Endothelial cell of umbilical vein (primary cell): ENCODE measurements at places on chromosomes 4 and X.

DNA sequence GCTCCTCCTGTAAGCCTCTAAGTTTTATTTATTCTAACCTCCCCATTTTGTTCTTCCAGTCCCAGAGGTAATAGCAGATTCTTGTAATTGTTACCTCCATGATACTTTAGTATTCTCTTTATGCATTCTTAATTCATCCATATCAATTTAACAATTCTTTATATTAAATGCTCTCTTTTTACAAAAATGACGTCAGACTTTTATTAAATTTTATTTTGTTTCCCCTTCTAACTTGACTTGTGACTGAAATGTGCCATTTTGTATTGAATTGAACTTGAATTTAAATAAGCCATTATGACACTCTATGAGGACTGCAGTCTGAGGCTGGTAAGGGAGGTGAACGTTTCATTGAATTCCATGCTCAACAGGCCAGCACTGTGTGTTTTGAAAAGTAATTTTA is 60.0 kb upstream of the NUDT10 start:
- no peaks in the 10 kb centered on the region for H3K27me3 ChIP-seq
- no peaks in the 10 kb centered on the region for H3K36me3 ChIP-seq
- H3K4me1 ChIP-seq, result no peaks in the 10 kb centered on the region
- no peak overlapping the region for H3K27ac ChIP-seq
- no peak overlapping the region for H3K4me3 ChIP-seq

- H3K27ac ChIP-seq, result no peak overlapping the region
- H3K4me3 ChIP-seq, result no peak overlapping the region
- no peak for DNase-seq
- no peaks in the 10 kb centered on the region for H3K4me1 ChIP-seq
- no peaks in the 10 kb centered on the region for H3K27me3 ChIP-seq
Observed at GRCh38 chrX:37487271-37487670, 84.2 kb upstream of the LANCL3 start.

DNA sequence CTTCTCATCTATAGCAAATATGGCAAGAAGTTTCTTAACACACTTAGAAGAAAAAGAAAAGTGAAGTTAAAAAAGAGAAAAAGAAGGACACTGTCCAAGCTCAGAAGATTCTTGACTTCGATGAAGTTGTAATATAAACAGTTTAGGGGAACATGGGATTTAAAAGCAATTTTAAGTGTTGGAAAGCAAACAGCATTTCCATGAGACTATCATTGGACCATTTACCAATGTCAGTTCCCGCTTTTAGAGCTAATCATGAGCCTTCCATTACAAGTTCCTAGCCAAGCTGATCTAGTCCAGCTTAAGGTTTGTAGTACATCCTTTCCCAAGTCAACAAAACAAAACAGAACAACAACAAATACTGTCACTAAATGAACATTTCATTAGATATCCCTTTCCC is 45.1 kb upstream of the FGF2 start:
- no peak overlapping the region for H3K27ac ChIP-seq
- no peak for DNase-seq
- peaks cover 20% of the 10 kb centered on the region for H3K4me1 ChIP-seq
- no peaks in the 10 kb centered on the region for H3K36me3 ChIP-seq

- no peaks in the 10 kb centered on the region for H3K36me3 ChIP-seq
- no peak for DNase-seq
- no peak overlapping the region for H3K4me3 ChIP-seq
- no peak overlapping the region for H3K27ac ChIP-seq
- H3K27me3 ChIP-seq, result no peaks in the 10 kb centered on the region
- H3K4me1 ChIP-seq, result no peaks in the 10 kb centered on the region
Observed at GRCh38 chrX:52353838-52354237, 15.0 kb upstream of the XAGE2 start.

DNA sequence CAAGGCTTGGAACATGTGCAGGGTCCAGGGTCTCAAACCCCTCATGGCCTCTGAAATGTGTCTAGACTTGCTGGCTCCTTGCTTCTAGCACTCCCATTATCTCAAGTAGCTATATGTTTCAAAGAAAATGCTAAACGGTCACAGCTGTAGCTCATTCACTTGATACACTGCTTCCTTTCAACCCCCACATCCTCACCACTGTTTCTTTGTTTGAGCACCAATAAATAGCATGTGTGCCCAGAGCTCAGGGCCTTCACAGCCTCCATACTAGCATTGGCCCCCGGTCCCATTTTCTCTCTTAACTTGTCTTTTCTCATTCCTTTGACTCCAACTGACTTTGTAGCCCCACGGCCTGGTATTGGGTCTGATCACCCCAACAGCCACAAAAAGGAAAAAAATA is 801.8 kb downstream of the STIM2 start:
- H3K4me3 ChIP-seq, result no peak overlapping the region
- no peak for DNase-seq
- H3K36me3 ChIP-seq, result no peaks in the 10 kb centered on the region
- no peaks in the 10 kb centered on the region for H3K27me3 ChIP-seq
- H3K27ac ChIP-seq, result no peak overlapping the region

GRCh38 chr4:8247047-8247930 is 22.3 kb upstream of the HTRA3 start:
- no peaks in the 10 kb centered on the region for H3K4me1 ChIP-seq
- no peak overlapping the region for H3K4me3 ChIP-seq
- no peaks in the 10 kb centered on the region for H3K27me3 ChIP-seq
- no peak overlapping the region for H3K27ac ChIP-seq

GRCh38 chr4:141220691-141221659 is at the start of gene ZNF330:
Gene ZNF330 (plus strand): TSS chr4:141220895. CDS start chr4:141222372, 1,477 bp downstream.
- peak within 1 kb of the TSS; percentile 92 for H3K4me3 ChIP-seq
- peaks cover 10% of the 10 kb centered on the region for H3K4me1 ChIP-seq
- H3K27me3 ChIP-seq, result no peaks in the 10 kb centered on the region
- peak; percentile 93 for DNase-seq

- no peaks in the 10 kb centered on the region for H3K27me3 ChIP-seq
- no peak overlapping the region for H3K27ac ChIP-seq
- H3K36me3 ChIP-seq, result peaks cover 21% of the 10 kb centered on the region
- no peak overlapping the region for H3K4me3 ChIP-seq
- DNase-seq, result no peak
Observed at GRCh38 chr4:163515198-163515597, 20.7 kb downstream of the TMA16 start.

- H3K4me3 ChIP-seq, result no peak within 1 kb of the TSS
- no peaks in the 10 kb centered on the region for H3K36me3 ChIP-seq
- H3K4me1 ChIP-seq, result no peaks in the 10 kb centered on the region
- DNase-seq, result no peak
- H3K27me3 ChIP-seq, result no peaks in the 10 kb centered on the region
Observed at GRCh38 chrX:105220636-105221035, at the start of gene TEX13A. Gene TEX13A (minus strand): TSS chrX:105220694. CDS start chrX:105220397, 297 bp downstream.

- no peaks in the 10 kb centered on the region for H3K36me3 ChIP-seq
- H3K27ac ChIP-seq, result no peak overlapping the region
- no peak overlapping the region for H3K4me3 ChIP-seq
- H3K4me1 ChIP-seq, result no peaks in the 10 kb centered on the region
- no peaks in the 10 kb centered on the region for H3K27me3 ChIP-seq
Observed at GRCh38 chr4:131370846-131371245, 1778.2 kb upstream of the PCDH10 start.

- H3K36me3 ChIP-seq, result no peaks in the 10 kb centered on the region
- no peaks in the 10 kb centered on the region for H3K27me3 ChIP-seq
- H3K4me3 ChIP-seq, result no peak overlapping the region
- DNase-seq, result no peak
Observed at GRCh38 chrX:73127700-73128241, 48.5 kb upstream of the PABPC1L2A start.

- DNase-seq, result no peak
- H3K27me3 ChIP-seq, result no peaks in the 10 kb centered on the region
- no peak overlapping the region for H3K27ac ChIP-seq
- H3K4me1 ChIP-seq, result peaks cover 4% of the 10 kb centered on the region
- H3K4me3 ChIP-seq, result no peak overlapping the region
Observed at GRCh38 chr4:40199999-40200874, 3.4 kb downstream of the RHOH start.

GRCh38 chr4:155526452-155527169 is 140.0 kb upstream of the GUCY1A1 start:
- H3K27ac ChIP-seq, result no peak overlapping the region
- H3K27me3 ChIP-seq, result no peaks in the 10 kb centered on the region
- H3K36me3 ChIP-seq, result no peaks in the 10 kb centered on the region
- peak; percentile 86 for DNase-seq

DNA sequence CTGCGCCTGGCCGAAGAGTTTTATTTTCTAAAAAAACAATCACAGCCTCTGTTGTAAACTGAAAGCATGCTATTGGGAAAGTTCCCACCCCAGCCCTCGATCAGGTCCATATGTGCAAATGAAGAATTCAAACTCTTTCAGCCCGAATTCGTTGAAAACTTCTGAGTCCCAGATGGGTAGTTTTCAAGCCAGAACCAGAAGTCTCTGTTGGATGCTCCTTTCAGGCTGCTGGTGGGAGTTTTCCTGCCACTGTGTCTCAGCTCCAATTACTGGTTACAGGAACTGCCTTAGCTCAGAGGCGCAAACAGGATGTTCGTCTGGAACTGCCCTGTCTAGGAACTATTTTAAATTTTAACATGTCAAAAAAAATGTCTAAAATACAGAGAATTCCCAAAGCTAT is 9.3 kb upstream of the ALG13 start:
- no peaks in the 10 kb centered on the region for H3K4me1 ChIP-seq
- no peaks in the 10 kb centered on the region for H3K27me3 ChIP-seq
- no peak overlapping the region for H3K4me3 ChIP-seq
- H3K27ac ChIP-seq, result no peak overlapping the region
- H3K36me3 ChIP-seq, result no peaks in the 10 kb centered on the region

DNA sequence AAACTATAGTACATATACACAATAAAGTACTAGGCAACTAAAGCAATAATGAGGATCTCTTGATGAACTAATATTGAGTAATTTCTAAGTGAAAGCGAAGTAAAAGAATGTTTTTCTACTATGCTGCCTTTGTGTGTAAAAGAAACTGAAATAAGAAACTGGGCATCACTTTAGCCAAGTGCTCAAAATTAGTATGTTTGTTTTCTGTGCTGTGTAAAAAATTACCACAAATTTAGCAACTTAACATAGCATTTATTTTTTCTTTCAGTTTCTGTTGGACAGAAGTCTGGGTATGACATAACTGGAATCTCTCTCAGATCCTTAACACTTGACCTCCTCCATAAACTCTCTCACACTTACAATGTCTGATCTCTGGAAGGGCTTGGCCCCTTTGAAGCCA is 687.1 kb upstream of the MAGEB2 start:
- no peaks in the 10 kb centered on the region for H3K27me3 ChIP-seq
- no peak overlapping the region for H3K27ac ChIP-seq
- no peaks in the 10 kb centered on the region for H3K4me1 ChIP-seq
- no peak overlapping the region for H3K4me3 ChIP-seq
- H3K36me3 ChIP-seq, result no peaks in the 10 kb centered on the region

GRCh38 chr4:102606261-102606660 is 105.1 kb downstream of the NFKB1 start:
- no peaks in the 10 kb centered on the region for H3K4me1 ChIP-seq
- DNase-seq, result no peak
- no peak overlapping the region for H3K27ac ChIP-seq
- no peak overlapping the region for H3K4me3 ChIP-seq

DNA sequence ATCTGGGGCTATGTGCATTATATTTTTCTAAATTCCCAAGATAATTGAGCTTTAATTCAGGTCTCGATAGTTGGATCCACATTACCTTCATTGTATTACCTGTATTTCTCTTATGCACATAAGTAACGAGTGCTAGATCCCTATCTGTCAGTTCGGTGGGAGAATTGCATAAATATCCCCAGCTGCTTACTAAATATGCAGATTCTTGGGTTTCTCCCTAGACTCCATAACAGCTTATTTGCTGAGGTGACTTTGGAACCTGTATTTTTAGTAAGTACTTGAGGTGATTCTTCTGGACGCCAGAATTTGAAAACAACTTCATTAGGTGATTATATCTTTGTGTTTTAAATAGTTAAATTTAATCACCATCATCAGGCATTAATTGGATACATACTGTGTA is 15.0 kb downstream of the UGT8 start:
- DNase-seq, result no peak
- no peak overlapping the region for H3K27ac ChIP-seq
- no peaks in the 10 kb centered on the region for H3K36me3 ChIP-seq
- no peaks in the 10 kb centered on the region for H3K4me1 ChIP-seq
- H3K4me3 ChIP-seq, result no peak overlapping the region
- H3K27me3 ChIP-seq, result no peaks in the 10 kb centered on the region

GRCh38 chrX:99413317-99413716 is 996.8 kb downstream of the PCDH19 start:
- H3K4me1 ChIP-seq, result no peaks in the 10 kb centered on the region
- H3K36me3 ChIP-seq, result no peaks in the 10 kb centered on the region
- no peaks in the 10 kb centered on the region for H3K27me3 ChIP-seq
- no peak for DNase-seq
- H3K27ac ChIP-seq, result no peak overlapping the region
- no peak overlapping the region for H3K4me3 ChIP-seq

GRCh38 chr4:135553213-135553612 is 1351.6 kb upstream of the PABPC4L start:
- no peaks in the 10 kb centered on the region for H3K27me3 ChIP-seq
- no peak overlapping the region for H3K27ac ChIP-seq

DNA sequence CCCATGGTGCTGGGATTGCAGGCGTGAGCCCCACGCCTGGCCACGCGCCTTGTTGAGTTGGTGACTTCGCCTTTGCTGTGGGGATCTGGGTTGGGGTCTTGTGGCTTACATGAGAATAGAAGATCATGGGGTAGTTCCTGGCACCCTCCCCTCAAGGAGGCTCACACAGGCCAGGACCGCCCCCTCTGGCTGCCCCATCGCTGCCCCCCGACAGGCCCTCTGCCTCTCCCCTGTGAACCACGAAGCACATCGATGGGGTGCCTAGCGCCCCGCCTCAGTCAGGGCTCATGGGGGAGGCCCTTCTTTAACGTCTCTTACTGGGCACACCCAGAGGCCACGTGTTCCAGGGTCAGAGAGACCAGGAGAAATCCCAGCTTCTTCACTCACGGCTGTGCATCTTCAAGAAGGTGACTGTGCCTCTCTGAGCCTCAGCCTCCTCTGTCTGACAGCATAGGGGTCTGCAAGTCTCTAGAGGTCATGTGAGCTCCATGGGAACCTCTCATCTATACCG is 23.6 kb upstream of the SPON2 start:
- H3K4me1 ChIP-seq, result peaks cover 6% of the 10 kb centered on the region
- H3K27me3 ChIP-seq, result no peaks in the 10 kb centered on the region
- no peak for DNase-seq
- no peak overlapping the region for H3K4me3 ChIP-seq

- no peak overlapping the region for H3K27ac ChIP-seq
- peak; percentile 57 for DNase-seq
- no peak overlapping the region for H3K4me3 ChIP-seq
- no peaks in the 10 kb centered on the region for H3K36me3 ChIP-seq
Observed at GRCh38 chr4:20249333-20249732, 2.4 kb upstream of the SLIT2 start.

GRCh38 chr4:76965866-76966579 is 16.5 kb downstream of the SEPTIN11 start:
- no peak overlapping the region for H3K4me3 ChIP-seq
- no peak overlapping the region for H3K27ac ChIP-seq
- no peaks in the 10 kb centered on the region for H3K27me3 ChIP-seq

GRCh38 chr4:84417997-84418709 is 80.9 kb downstream of the NKX6-1 start:
- H3K36me3 ChIP-seq, result no peaks in the 10 kb centered on the region
- no peak overlapping the region for H3K27ac ChIP-seq
- no peaks in the 10 kb centered on the region for H3K4me1 ChIP-seq
- no peaks in the 10 kb centered on the region for H3K27me3 ChIP-seq

- no peak overlapping the region for H3K4me3 ChIP-seq
- no peaks in the 10 kb centered on the region for H3K27me3 ChIP-seq
- H3K27ac ChIP-seq, result no peak overlapping the region
- no peak for DNase-seq
Observed at GRCh38 chr4:108001540-108002135, 11.9 kb downstream of the HADH start.
